Myocyte (in vitro differentiated cells): ENCODE measurements at places on chromosomes 16 and 17. TPM values are rescaled to one million over a fixed set of nuclear protein-coding genes. Genes with fewer than 3 reads are reported as not detected.

- DNase-seq: no peak
These were observed 708 bp upstream of the CPPED1 start for GRCh38 chr16:12804395-12804794.

DNA sequence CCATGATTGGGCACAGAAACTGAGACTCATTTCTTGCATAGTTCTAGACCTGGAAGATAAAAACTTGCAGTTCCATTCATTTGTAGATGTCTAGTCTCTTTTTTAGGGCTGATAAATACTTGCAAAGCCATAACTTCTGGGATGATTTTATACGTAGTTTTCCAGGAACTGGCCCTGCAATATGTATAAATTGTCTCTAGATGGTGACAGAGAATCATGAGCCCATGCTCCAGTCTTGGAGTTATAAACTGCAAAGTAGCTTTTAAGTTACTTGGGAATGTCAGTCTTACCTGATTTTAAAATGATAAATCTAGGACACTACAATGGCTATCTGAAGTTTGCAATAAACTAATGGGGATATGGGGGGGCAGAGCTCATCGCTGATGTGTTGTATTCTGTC lies 3.0 kb upstream of the ADAMTS18 start:
- DNase-seq: peak; percentile 15

DNA sequence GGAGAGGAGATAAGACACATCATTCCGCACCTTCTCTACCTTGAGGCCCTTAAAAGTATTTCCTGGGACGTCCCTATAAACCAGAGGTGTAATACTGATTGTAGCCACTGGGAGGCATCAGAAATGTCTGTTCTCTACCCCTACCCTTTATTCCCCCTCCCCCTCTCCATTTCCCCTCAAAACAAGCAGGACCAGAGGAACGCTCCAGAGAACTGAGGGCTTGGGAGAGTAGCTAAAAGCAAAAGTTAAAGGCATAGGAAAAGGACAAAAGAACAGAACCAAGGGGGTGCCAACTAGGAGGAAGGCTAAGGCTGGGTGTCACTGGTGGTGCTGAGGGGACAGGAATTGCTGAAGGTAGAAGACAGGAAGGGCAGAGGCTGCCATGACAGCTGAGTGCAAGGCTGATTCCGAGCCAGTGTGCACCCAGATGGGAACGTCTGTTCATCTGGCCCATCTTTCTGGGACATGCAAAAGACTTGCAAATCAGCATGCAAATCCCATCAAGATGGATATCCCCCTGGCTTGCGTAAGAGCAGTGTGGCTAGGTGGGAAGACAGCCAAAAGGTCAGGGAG lies 6.7 kb downstream of the CAMTA2 start:
- DNase-seq: peak; percentile 69

- peak; percentile 79 for DNase-seq
These were observed 30.8 kb downstream of the USP10 start for GRCh38 chr16:84730406-84731106.

GRCh38 chr17:34167354-34167753 lies 87.7 kb upstream of the CCL2 start:
- DNase-seq: no peak

DNA sequence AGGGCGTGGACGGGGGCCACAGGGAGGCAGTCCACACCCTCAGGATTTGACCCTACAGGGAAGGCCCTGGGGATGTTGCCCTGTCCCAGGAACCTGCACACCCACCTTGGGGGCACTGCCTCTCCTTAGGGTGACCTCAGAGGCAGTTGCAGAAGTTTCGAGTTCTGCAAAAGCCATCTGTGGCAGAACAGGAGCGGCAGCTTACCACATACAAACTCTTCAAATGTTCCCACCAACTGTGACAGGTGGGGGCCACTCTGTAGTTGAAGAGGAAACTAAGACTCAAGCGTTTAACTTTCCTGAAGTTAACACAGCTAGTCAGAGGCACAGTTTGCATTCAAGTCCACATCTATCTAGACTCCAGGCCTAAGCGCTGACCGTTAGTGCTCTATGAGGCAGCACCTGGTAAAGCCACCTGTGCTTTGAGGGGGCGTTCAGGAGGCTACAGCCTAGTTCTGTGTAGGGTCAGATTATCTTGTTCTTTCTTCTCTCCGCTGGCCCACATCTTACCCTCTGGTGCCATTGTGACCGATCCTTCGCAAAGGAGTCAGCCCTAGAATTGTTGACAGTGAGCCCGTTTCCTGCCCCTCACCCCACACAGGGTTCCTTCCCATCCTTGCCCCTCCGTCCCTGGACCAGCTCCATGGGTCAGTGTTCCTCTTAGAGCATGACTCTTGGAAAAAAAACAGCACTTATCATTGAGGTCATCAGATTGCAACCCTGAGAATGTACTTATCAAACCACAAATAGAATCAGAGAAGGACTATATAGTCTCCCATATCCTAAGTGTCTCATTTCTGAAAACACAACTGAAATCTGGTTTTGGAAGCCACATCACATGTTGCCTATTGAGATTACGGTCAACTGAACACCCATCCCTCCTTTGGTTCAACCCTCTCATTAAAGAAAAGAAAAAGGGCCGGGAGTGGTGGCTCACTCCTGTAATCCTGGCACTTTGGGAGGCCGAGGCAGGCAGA lies 45.4 kb downstream of the CDH1 start:
- peak; percentile 33 for DNase-seq

- DNase-seq: peak; percentile 66
These were observed 3.0 kb downstream of the BAHCC1 start for GRCh38 chr17:81398176-81398831.

GRCh38 chr16:8958344-8959167 lies 5.2 kb downstream of the USP7 start:
- peak; percentile 51 for DNase-seq

DNA sequence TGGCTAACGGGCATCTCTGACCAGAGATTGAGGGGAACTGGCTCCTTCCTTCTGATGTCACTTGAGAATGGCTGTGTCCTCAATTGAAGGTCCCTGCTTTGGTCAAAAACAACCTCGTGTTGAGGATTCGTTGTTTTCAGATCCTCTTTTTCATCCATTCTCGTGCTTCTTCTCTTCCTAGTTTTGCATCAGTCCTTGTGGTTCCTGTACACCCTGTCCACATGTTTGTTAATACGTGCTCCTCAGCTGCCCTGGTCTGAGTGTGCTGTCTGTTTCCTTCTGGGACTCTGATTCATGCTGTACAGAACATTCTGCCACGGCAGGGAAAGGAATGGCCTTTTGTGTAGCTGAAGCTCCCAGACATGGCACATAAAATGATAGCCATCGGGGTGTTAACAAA lies 863.2 kb upstream of the GOT2 start:
- peak; percentile 59 for DNase-seq

- DNase-seq: no peak
These were observed 470.5 kb upstream of the GOT2 start for GRCh38 chr16:59204589-59204988.

- no peak for DNase-seq
These were observed 298.3 kb upstream of the XYLT1 start for GRCh38 chr16:17769065-17769464.

DNA sequence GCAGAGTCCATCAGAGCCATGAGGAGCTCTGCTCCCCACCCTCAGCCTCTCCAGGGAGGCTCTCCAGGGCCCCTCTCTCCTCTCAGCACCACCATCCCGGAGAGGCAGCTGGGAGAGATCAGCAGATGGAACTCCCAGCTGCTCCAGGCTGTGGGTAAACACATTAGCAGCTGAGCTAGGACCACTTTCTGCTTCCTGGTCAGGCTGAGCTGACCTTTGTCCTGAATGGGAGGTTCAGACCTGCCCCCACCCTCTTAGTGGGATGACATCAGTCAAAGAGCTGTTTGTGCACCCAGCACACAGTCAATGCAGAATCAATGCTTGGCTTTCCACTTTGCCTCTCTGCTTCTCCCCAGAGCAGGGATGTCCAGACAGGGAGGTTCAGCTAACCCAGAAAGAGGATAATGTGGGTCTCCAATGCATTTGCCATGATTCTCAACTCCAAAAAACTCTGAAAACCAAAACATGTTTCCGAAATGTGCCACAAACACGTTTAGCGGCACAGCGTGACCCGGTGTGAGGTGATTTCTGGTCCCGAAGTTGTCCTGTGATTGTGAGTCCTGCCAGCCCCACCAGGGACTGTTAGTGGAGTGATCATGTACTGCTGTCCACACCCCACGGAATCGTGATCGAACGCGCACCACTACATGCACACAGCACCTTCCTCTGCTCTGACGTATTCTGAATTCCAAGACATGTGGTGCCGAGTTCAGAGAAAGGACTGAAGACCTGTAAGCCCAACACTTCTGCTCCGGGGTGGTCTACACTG lies 6.7 kb downstream of the GPR142 start:
- no peak for DNase-seq

DNA sequence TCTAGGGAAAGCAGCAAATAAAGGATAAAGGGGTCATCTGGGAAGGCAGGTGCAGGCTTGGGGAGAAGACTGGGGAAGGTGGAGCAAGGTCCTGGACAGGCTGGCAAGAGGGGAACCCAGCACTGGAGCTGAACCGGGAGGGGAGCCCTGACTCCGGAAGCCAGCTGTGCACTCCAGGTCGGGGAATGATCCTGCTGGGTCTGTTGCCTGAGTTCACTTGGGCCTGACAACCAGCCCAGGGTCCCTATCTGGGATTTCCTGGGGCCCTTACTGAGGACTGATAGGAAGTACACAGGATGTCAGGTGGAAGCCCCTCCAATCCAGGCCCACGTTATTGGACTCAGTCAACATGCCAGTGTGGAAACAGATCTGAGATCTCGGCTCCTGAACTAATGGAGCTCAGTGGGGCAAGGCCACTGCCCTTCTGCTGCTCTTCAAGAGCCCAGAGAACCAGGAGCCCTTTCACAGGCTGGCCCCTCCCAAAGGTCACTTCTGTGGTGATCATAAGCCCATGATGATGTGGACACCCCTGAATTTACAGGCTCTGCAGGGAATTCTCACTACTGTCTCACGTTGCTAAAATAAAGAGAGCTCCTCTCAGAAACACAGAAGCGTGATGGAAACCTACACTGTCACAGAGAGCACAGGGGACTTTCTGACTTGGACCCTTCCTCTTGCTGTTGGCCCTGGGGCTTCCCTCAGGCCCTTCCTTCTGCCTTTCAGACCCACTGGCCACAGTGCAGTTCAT lies 19.9 kb upstream of the PITPNM3 start:
- DNase-seq: no peak

GRCh38 chr17:64984851-64985521 lies 65.7 kb upstream of the LRRC37A3 start:
- no peak for DNase-seq

DNA sequence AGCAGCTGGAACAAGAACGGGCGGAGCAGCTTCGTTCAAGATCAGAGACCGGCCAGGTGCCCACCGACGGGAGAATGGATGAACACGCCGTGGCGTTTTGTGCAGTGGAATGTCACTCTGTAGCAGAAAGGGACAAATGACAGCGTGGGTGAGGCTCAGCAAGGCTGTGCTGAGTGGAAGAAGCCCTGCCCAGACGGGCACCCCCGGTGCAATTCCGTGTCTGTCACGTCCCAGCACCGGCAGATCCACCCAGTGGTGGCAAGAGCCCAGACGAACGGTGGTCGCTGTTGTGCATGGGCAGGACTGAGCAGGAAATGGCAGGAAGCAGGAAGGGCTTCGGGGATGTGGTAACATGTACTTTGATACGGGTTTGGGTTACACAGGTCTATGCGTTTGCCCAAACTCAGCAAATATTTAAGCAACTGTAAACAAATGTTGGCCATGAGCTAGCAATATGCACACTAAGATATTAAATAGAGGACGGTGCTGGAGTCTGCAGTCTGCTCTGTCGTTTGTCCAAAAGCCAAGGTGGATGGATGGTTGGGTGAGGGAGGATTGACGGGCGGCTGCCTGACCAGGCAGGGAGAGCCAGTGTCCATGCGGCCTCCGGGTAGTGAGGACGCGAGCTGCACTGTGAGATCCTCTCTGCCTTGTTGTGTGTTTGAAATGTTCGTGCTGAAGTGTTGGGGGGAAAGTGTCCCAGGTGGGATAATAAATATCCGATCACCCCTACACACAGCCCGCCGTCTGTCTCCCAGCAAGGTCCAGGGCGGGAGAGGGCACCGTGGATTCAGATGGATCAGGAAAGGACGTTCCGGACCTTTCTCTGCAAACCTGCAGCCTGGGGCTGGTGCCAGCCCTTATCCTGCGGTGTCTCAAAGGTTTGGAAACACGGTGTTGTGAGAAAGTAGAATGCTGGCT lies 48.4 kb downstream of the COX4I1 start:
- DNase-seq: no peak

GRCh38 chr17:1867307-1867706 lies 37.5 kb downstream of the RPA1 start:
- DNase-seq: no peak

DNA sequence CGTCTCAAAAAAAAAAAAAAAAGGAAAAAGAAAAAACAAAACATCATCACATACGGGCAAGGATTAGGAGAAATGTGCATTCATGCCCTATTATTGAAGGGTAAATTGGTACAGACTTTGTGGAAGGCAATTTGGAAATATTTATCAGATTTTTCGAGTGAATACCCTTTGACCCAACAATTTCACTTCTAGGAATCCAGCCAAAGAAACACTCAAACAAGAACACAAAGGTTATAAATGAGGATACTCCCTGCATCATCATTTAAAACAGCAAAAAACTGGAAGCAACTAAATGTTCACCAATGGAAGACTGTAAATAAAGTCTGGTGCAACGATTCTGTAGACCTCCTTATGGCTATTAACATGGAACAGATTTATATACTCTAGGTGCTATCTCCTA lies 12.9 kb downstream of the ZNF423 start:
- DNase-seq: no peak

DNA sequence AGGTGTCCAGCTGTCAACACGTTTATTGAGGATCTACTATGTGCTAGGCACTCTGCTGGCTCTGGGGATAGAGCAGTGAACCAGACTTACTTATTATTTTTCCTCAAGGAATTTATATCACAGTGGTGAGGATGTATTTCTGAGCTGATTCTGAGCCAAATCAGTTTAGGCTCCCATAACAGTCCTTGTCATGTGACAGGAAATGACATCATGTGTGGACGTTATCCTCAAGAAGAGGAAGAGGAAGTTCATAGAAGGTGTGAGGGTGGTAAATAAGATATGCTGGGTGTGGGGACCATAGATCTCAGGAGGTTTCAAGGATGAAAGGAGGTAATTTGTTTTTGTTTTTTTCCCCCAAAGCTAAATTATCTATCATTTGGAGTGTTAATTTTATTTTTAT lies 873.5 kb upstream of the EEF2KMT start:
- DNase-seq: no peak

DNA sequence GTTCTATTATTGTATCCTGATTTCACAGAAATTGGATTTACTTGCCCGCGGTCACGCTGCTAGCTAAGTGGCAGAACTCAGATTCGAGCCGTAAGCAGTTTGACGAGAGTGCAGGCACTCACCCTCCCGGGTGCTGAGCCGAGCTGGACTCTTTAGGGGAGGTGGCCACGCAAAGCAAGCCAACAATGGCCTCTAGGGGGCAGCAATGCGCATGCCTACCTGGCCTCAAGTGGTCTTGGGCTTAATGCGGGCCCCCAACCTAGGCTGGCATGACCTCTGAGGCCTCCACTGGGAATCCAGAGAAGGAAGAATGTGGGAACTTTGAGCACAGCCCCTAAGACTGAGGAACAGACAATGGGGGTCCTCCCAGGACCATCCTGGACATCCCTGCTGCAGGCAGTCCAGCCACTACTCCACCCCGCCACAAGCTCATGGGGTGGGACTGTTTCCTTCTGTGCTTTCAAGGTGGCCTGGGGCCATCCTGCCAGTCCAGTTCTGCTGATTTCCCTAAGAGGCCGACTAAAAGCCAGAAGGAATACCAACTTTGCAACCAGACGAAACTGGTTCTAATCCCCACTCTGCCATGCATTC lies 276.5 kb downstream of the XYLT1 start:
- DNase-seq: no peak

The GDPD3 gene
- 0.24 and 0.47 TPM in 2 replicates for total RNA-seq

The GNGT2 gene
- total RNA-seq: not detected in 2 replicates

The HOXB1 gene
- not detected in 2 replicates for total RNA-seq

The HID1 gene
- 0.83 and 3.0 TPM in 2 replicates for total RNA-seq

The KRTAP17-1 gene
- not detected in 2 replicates for total RNA-seq
